ENCODE measurements at places on chromosomes 5 and 9.

DNA sequence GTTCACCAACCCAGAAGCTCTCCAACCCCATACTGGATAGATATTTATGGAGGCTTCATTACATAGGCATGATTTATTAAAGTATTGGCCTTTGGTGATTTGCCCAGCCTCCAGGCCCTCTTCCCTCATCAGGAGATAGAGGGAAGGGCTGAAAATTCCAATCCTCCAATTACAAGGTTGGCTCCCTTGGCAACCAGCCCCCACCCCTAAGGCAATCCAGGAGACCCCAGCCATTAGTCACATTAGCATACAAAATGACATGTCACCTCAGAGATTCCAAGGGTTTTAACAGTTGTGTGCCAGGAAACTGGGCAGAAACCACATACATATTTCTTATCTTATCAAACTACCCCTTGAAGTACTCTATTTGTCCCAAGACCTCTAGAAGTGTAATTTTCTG, 210.0 kb downstream of the HINT1 start:
- no peak for DNase-seq

GRCh38 chr5:148168246-148168645, at the start of gene SPINK14:
Gene SPINK14, plus strand, starts transcription at chr5:148168546. Its CDS starts 1,187 bp downstream, at chr5:148169733.
- DNase-seq = no peak

DNA sequence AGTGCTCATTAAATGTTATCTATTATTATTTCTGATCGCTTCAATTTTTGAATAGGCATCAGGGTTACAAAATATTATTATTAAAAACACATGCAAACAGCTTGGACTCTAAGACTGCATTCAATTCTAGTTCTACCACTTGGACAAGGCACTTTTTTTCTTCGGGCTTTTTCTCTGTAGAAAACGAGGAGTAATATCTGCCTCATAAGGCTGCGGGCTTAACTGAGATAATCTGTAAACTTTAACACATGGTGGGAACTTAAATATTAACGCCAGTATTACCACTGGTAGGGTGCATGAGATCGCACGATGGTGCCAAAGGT, 511 bp upstream of the SPDL1 start:
- DNase-seq = no peak

DNA sequence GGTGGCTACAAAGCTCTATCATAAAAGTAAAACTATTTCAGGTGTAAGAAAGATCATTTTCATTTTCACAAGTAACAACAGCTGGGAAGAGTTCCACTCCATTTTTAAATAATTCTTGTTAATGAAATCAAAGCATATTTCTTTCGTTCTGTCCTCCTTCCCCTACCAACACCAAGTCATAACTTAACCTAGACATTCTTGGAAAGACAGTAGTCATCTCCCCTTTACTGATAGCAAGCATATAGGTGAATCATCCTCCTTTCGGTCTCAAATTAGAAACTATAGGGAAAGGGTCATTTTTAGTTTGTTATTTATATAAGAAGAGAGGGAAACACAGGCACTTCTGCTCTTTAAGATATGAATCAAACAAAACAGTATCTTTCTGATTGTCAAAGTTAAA, 38.2 kb downstream of the MPDZ start:
- no peak for DNase-seq

- no peak for DNase-seq
Observed at GRCh38 chr9:108207561-108208165, 648.1 kb downstream of the ACTL7B start.

DNA sequence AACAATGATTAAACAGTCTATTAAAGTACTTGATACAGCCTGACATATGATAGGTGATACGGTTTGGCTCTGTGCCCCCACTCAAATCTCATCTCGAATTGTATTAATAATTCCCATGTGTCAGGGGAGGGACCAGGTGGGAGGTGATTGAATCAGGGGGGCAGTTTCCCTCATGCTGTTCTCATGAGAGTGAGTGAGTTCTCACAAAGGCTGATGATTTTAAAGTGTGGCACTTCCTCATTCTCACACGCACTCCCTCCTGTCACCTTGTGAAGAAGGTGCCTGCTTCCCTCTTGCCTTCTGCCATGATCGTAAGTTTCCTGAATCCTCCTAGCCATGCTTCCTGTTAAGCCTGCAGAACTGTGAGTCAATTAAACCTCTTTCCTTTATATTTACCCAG, 40.1 kb upstream of the TARS1 start:
- no peak for DNase-seq

DNA sequence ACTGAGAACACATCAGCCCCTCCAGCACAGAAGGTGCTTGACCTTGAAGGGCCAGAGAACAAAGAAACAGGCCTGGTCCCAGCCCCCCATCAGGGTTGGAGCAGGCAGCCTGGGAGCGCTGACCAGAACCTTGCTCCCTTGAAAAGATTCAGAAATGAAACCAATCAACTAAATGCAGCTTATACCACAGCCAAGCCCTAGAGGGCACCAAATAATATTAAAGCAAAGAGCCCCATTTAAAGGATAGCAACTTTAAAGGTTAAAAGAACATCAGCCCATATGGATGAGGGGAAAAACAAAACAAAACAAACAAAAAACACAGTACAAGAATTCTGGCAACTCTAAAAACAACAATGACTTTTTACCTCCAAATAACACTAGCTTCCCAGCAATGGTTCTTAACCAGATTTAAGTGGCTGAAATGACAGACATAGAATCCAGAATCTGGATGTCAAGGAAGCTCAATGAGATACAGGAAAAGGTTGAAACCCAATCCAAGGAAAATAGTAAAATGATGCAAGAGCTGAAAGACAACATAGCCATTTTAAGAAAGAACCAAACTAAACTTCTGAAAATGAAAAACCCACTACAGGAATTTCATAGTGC, 471.9 kb downstream of the MTRR start:
- no peak for DNase-seq

DNA sequence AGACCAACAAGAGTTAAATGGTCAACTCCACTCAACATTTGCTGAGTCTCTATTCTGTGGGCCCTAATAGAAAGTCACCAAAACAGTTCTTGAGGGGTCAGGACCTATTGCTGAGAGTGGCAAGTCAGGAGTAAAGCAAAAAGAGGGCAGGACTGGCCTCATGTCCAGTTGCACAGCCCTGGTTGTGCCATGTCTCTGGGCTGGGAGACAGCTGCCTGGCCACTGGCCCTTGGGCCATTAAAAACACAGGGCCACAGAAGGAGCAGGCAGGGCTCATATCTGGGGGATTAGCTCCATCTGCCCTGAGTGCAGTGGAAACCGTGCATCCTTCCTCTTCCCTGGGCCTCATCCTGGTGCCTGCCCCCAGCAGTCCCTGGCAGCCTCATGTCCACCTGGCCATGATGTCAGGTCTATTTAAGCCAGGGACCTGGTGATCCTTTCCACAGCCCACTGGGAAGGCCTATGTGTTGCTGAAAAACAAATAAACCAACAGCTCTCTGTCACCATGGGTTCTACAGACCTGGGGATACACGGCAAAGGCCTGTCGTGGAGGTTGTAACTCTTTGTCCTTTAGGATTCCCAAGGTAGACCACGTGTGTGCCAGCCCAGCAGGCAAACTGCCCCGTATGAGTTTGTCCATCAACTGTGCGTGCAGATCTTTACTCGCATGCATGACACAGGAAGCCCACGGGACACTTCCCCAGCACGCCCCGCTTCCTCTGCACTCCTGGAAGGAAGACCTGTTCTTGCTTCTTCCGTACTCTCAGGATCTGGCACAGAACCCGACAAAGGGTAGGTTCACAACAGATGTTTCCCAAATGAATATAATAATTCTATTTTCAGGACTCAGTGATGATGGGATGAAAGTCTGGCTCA, 148.8 kb downstream of the MTX3 start:
- no peak for DNase-seq

DNA sequence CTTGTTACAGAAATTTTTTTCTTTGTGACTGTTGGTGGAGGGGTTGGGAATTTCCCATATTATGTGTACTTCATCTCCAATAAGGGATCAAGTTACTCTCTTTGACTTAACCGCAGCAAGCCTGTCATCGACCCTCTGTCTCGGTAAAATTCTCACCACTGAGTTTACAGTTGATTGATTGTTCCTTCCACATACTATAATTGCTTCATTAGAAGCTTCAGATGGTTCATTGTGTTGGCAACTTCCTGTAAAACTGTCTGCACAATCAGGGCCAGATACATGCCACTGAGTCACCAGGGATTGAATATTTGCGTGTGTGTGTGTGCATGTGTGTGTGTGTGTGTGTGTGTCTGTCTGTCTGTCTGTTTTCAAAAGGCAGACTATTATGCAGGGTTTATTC, 176.6 kb downstream of the ZNF462 start:
- peak; percentile 22 for DNase-seq

DNA sequence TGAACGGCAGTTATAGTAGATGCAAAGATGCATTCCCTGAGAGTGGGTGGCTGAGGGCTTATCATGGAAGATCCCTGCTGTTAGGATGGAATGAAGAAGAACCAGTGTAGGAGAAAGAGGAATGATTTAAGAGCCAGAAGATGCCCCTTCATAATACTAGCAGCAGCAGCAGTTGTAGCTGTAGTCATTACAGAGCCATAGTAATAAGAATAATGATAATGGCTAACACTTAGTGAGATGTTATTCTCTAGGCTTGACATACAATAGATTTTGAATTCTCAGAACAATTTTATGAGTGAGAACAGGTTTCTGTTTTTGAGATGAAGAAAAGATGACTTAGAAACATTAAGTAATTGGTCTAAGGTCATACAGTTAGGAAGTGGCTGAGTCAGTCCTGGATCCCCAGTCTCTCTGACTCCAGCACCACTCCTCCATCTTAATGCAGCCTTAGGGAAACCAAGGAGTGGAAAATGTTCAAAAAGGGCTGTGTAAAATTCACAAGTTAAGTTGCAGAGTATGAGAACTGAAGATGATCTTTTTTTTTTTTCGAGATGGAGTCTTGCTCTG, 459.4 kb upstream of the SGCD start:
- DNase-seq = no peak

- DNase-seq = no peak
Observed at GRCh38 chr5:38808666-38809343, 37.0 kb upstream of the OSMR start.

DNA sequence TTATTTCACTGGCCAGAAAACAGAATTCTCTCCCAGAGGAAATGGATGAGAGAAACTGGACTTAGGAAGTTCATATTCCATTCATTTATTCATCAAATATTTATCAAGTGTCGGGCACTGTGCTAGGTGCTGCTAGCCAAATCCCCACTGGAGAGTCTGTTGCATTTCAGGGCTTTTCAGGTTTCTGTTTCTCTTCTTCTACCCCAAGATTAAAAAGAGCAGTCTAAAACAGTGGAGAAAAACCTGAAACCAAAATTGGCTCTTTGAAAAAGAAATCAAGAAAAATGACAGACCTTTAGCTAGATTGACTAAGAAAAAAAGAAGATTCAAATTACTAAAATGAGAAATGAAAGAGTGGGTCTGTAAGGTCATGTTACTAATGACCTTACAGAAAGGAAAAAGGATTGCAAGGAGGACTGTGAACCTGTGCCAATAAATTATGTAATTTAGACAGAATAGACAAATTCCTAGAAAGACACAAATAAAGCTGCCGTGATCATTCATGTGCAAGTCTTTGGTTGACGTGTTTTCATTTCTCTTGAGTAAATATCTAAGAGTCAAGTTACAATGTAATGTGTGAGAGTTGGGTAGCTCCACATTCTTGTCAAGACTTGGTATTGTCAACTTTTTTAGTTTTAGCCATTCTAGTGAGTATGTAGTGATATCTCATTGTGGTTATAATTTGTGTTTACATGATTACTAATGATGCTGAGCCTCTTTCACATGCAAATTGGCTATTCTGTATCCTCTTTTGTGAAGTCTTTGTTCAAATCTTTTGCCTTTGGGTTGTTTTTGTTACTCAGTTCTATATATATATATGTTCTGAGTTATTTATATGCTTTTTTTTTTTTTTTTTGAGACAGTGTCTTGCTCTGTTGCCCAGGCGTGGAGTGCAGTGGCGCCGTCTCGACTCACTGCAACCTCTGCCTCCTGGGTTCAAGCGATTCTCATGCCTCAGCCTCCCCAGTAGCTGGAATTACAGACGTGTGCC, 23.7 kb downstream of the SNX30 start:
- no peak for DNase-seq

- DNase-seq = no peak
Observed at GRCh38 chr9:105697871-105698270, 3.5 kb downstream of the TMEM38B start.

DNA sequence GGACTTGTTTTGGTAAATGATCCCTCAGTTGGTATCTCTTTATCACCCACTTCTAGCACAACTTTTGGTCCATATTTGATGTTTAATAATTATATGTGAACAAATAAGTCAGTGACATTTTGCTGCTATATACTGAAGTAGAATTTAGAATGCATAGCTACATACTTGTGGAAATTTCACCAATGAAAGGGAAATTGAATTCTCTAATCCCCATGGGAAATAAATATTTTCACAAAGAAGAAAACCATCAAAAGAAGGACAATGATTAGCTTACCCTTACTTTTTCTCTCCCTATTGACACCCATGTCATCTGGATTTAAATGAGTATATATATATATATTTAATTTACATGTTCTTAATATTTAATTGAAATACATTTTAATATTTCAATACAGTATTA, 94.3 kb upstream of the DAB2 start:
- no peak for DNase-seq

DNA sequence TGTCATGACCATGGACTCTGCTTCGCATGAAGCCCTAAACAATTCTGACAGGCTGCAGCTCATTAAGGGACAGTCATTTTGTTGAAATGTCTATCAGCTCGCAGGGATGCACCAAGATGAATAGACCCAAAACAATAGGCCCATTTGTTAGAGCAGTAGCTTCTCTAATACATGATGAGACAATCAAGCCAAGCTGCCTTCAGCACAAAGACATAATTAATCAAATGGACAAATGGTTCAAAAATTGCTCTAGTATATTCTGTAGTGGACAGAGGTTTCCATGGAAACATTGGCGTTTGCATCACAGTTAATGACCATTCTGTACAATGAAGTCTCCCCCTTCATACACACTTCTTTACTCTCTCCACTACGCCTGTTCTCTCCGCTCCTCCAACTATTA, 274.6 kb downstream of the ANXA1 start:
- DNase-seq = no peak

DNA sequence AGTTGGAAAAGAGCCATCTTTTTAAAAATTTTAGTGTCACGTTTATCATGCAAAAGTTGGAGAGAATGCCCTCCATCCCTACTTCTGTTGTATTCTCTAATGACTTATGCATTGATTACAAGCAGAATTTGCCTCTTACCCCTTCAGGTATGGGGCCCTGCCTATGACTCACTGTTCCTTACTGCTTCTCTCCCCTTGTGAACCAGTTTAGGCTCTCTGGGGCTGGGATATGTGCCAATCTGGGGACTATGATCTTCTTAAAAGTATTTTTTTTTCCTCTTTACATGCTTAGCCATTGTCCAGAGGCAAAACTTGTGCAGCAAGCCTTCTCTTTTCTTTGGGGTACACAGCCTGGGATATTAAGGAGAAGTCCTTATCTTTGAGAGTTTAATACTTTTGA, 37.4 kb downstream of the CAMK4 start:
- DNase-seq = no peak
